Suprapubic skin (tissue), 4 donors: ENCODE measurements at places on chromosomes 5 and 9.

GRCh38 chr5:174096619-174097018, 51.1 kb downstream of the NSG2 start:
- no peak for DNase-seq

DNA sequence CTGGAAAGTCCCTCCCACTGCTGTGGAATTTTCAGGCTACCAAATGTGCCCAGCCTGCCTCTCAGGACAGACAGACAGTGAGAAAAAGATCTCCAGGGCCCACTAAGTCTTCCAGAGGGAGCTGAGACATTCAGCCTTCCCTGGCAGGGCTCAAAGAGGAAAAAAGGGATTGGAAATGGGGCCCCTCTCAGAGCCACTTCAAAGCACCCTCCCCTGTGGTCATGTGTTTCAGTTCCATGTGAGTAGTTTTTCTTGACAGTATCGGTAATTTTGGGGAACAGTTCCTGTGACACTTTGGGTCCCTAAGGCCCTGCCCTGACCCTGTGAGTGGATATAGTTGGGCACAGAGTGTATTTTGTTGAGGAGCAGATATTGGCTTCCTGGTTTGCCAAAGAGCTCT, 25.0 kb downstream of the LARP1 start:
- no peak for DNase-seq

GRCh38 chr5:146521403-146522106, 5.6 kb upstream of the GPR151 start:
- DNase-seq = no peak

DNA sequence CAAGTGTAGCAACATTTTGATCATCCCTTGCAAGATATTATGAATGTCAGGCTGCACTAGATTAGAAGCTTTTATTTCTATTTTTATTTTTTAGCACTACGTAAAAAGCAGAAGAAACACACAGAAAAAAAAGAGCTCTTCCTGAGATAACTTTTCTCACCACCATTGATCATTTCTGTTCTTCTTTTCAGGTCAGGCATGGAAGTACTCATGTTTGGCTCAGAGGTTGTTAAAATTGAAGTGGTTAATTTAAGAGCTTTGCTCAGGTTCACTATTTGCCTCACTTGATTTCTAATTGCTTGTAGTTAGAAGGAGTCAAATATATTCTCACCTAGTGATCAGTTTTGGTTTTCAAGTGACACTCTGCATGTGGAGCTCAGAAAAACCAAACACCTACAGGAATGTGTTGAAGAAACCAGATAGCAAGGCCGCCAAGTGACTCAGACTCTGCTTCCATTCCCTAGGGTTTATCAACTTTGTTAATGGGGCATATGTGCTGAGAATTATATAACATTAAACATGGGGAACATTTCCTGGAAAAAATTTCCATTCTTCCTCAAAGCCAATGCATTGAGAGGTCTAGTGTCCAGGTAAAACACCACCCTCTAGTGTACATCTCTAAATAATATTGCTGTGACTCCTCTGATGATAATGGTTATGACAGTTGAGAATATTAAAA, 679.8 kb downstream of the CETN3 start:
- no peak for DNase-seq

DNA sequence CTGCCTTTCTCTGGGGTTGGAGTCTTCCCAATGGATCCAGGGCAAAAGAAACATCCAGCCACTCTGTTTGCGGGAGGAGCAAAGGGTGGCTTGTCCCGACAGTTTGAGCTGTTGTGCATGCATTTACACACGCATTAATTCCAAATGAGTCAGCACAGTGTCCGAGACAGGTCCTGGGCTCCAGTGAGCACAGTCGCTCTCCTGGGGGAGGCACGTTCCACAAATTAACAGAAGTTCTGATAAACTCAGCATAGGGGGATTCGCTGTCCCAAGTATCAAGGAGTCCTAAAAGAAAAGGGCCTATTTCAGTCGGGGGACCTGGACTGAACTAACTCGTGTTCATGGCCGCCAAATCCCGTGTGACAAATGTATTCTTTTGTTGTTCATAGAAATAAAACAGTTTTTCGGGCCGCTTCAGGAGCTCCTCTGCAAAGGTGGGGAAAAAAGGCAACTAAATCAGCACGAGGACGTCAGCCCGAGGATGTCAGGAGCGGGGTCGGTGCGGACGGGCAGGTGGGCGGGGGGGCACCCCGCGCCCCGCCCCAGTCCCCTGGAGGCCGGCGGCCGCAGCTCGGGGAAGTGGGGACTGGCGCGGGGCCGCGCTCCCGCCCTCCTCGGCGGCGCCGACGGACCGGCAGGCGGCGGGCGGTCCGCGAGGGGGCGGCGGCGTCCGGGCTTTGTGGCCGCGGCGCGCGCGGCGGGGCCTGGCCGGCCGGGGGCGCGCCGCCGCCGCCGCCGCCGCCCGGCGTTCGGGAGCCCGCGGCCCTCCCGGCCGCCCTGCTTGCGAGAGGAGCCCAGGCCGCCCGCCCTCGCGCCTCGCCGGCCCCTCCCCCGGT, at the start of gene MSANTD3:
Gene MSANTD3, plus strand, starts transcription at position 614 of the 836 bp plus-strand sequence. CDS start 14,796 bp downstream, outside the sequence.
- peak; percentile 77 for DNase-seq

- DNase-seq = no peak
Observed at GRCh38 chr9:104633976-104634520, 16.0 kb upstream of the OR13C9 start.
